ENCODE measurements at places on chromosomes 4 and X. TPM values are rescaled to one million over a fixed set of nuclear protein-coding genes. Genes with fewer than 3 reads are reported as not detected.

DNA sequence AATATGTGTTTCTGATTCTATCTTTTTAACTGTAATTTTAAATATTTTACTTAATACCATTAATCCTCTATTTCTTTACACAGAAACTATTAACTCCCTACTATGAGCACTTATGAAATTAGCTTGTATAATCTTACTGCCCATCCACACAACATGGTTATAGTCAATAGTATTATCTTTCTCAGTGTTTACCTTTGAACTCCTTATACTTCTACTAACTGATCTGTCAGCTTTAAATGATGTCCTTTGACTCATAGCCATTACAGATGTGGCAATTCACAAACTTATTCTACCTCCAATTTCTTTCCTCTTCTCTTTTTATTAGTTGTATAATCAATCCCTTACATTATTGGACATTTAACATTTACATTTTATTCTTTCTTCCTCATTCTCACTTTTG is 5.5 kb downstream of the SEC31A start:
- DNase-seq = no peak

APELA gene
- total RNA-seq = not detected

DNA sequence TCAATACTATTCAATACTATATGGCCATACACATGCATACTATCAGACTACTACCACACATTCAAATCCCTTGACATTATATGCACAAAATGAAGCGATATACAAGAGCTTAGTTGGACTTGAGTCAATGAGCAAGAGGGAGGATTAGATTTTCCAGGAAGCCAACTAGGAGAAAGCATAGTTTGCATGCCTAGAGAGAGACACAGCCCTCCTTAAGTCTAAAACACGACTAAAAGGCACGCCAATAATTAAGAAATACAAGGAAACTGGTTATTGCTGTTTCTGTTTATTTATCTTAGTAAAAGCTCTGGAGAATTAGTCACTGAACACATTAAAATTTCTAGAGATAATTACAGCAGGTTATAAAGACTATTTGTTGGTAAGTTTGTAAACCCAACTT is 21.8 kb downstream of the MBNL3 start:
- no peak for DNase-seq

GRCh38 chr4:153519687-153520086 is 53.5 kb downstream of the TMEM131L start:
- DNase-seq = no peak

DNA sequence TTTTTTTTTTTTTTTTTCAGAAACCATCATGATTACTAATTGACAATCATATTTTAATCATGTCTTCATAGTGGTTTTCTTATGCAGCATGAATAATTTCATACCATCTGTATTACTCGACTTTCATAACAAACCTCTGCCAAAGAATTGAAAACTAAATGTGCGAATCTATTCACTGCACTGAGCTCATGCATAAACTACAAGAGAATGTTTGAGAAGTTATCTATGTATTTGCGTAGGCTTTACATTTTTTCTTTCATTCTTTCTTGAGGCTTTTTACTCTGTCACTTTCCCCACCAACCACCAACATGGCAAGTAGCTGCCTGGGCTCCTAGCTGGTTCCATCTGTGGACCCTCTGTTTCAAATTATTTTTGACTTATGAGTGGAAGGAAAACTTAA is 1761.0 kb downstream of the STIM2 start:
- no peak for DNase-seq

DNA sequence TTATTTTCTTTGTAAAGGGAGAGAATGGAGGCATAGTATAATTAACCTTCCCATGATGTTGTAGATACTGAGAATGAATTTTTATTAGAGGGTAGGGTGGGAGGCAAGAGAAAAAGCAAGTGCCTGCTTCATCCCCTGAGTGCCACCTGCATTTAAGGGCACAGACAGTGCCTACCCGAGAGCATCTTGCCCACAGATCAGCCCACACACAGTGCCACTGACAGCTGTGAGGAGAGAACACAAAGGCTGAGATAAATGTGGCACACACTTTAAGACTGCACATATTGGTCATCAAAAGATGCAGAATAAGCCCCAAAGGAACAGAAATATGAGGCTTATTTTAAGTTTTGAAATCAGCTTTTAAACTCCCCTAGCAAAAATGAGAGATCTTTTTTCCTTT is 250.8 kb downstream of the SLC39A8 start:
- no peak for DNase-seq

NXF2B gene
- total RNA-seq = not detected

- DNase-seq = peak; percentile 18
Measured at GRCh38 chr4:151197247-151197646, 79.7 kb upstream of the PRSS48 start.

ALG13 gene
- 14.3 TPM for total RNA-seq
